GM23248 (cell line): ENCODE measurements at places on chromosomes 2 and 18. TPM values are rescaled to one million over a fixed set of nuclear protein-coding genes. Genes with fewer than 3 reads are reported as not detected.

Gene LRRC30
- total RNA-seq, result not detected in 2 replicates

Gene PROC
- total RNA-seq, result not detected in 2 replicates

Gene CIDEA
- total RNA-seq, result not detected in 2 replicates

Gene DLX1
- 3.3 and 3.8 TPM in 2 replicates for total RNA-seq

Gene CCDC74B
- total RNA-seq, result 3.8 and 10.9 TPM in 2 replicates

Gene C2orf80
- total RNA-seq, result not detected in 2 replicates

DNA sequence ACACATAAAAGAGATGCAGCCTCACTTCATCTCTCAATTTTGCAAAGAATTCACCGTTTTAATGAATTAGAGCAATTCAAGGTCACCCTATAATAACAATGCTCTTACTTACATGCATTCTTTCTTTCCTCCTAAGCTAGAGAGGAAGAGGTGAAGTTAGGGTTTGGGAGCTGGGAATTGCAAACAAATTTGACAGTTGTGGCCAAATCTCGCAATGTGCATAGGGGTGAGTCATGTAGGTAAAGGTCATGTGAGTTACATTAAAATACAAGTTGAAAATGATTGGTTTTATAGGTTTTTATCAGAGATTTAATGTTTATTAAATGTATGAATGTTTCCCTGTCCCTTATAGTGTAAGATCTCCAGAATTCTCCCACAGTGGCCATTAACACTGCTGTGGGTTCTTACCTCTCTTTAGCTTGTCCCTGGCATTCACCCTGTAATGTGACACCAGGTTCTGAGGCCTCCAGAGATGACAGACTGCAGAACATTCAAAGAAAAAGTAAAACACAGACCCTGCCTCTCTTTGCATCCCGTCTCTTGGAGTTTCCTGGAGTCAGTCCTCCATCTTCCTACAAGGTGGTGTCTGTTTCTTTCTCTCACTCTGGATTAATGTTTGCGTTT, 53.7 kb upstream of the LGALSL start:
- peak; percentile 18 for DNase-seq

- no peak for DNase-seq
Measured at GRCh38 chr2:69034122-69034521, 21.1 kb downstream of the ANTXR1 start.

GRCh38 chr2:133816037-133816436, 247.8 kb upstream of the NCKAP5 start:
- no peak for DNase-seq

DNA sequence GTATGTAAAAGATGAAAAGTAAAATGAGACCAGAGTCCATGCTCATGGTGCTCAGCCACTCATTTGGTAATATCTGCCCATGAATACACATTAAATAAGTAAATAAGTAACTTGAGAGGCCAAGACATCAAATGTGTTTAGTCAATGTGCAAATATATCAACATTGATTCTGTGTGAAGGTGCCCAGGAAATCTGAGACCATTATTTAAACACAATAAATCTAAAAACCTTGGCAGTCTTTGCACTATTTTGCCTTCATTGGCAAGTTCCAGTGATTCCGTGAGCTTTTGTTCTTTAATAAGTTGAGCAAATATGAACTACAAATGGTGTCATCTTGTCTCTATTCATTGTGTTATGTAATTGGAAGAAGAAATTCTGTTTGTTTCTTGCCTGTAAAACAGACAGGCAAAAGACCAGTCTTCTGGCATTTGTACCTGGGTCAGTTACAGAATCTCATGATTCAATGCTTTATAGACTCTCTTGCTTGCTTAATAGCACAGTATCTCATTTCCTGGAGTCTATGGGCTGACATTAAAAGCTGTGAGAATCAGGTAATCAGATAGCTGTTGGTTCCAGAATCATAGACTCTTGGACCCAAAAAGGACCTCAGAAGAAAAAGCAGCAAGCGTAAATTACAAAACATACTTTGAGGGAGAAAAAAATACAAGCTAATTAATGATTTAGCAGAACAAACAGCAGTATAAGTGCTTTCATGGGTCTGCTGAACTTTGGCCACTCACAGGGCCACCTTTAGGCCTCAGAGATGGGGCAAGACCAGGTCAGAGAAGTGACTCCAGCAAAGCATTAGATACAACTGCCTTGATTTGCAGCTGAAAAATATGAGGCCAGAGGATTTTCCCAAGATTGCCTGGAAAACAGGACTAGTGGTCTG, 20.0 kb upstream of the SERPINB3 start:
- DNase-seq, result peak; percentile 28

DNA sequence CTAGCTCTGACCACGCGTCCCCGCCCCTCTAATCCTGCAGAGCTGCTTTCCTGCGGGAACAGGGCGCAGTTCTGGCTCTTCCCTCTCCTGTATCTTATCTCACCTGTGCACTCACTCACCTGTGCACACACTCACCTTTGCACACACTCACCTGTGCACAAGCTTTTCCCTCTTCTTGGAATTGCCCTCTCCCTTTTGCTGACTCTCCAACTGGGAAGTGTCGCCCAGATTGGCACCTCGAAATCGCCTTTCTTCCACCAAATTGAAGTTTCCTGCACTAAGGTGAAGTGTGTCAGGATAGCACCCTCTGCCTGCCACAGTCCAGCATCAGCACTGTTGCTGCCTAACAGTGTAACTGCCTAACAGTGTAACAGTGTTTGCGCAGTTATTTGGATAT, 566 bp upstream of the CMPK2 start:
- DNase-seq, result peak; percentile 24

DNA sequence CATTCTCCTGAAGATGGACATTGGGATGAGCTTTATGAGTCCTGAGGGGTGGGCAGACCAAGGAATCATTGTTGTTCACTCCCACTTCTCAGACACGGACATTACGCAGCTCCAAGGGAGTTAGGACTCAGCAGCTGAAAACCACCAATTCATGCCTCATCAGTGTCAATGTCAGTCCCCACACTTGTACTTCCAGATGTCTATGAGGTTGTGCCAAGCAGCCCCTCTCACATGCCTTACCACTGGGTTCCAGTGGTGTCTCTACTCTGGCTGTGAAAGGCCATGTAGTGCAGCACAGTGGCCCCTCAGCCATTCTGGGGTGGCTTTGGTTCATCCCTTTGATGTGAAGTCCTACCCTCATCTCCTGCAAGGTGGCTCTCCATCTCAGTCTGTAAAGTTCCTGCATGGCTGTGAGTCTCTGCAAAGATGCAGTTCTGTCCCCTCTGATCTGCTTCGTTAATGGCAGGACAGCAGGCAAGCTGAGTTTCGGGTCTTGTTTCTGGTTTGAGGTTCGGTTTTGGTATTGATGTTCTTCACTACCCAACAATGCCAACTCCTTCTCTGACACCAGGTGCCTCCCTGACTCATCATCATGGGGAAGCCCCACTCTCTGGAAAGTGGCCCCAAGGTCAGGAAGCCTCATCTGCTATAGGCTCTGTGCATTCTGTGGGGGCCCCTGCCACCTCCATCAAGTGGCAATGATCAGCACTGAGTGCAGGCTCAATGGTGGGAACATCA, 14.0 kb upstream of the COL6A3 start:
- no peak for DNase-seq

DNA sequence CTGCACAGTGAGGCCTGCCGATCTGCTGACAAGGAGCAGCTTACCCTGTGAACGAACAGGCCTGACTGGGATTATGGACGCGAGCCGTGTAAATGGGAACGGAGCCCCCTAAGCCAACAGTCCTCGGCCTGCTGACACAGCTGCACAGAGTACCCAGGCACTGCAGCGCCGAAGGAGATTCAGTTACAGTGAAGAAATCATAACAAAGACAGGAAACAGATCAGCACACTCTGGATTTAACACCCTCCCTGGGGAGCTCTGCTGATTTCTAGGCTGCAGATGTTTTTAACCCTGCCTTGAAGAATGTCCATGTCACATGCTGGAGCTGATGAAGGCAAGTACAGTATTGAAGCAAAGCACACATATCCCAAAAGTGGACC, 43.4 kb downstream of the COLEC12 start:
- peak; percentile 85 for DNase-seq

DNA sequence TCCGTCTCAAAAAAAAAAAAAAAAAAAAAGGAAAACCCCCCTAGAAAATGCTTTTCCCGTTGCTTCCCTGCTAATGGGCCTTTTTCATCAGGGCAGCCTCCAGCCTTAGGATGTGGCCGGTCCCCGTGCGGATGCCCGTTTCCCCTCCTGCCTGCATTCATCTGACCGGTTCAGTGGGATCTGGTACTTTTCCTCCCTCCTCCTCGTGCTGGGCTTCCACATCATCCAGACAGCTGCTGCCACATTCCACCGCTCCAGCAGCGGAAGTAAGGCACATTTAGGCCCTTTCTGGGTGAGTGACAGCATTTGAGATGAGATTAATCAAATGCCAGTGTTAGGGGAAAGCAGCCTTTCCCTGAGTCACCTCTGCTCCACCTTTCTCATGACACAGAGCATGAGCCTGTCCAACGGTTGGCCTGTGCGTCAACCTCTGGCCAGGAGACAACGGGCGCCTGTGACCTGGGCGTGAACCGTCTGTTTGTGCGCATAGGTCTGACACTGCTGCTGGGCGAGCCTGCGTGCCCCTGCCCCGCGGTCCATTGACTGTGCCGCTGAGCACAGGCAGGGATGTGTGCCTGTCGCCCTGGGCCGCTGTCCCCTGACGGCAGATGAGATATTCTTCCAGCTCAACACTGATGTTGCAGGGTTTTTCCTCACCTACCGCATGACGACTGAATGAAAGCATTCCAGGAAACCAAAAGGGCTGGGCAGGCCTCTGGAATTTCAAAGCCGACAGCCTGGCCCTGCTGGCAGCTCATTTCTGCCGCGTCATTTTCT, 174.0 kb downstream of the TGIF1 start:
- peak; percentile 98 for DNase-seq

GRCh38 chr2:12841021-12841420, 124.3 kb downstream of the TRIB2 start:
- no peak for DNase-seq
